ENCODE measurements at places on chromosomes 1 and 21. TPM values are rescaled to one million over a fixed set of nuclear protein-coding genes. Genes with fewer than 3 reads are reported as not detected.

Gene PLEKHM2
- total RNA-seq = 32.7 TPM

Gene FAM72B
- 6.5 TPM for total RNA-seq

Gene TCHH
- not detected for total RNA-seq

Gene OR2T11
- not detected for total RNA-seq

Gene POU3F1
- not detected for total RNA-seq

GRCh38 chr1:145716641-145717345, 2.5 kb upstream of the CD160 start:
- no peak overlapping the region for H3K27ac ChIP-seq
- H3K36me3 ChIP-seq = no peaks in the 10 kb centered on the region
- H3K4me3 ChIP-seq = no peak overlapping the region
- H3K4me1 ChIP-seq = peaks cover 4% of the 10 kb centered on the region

DNA sequence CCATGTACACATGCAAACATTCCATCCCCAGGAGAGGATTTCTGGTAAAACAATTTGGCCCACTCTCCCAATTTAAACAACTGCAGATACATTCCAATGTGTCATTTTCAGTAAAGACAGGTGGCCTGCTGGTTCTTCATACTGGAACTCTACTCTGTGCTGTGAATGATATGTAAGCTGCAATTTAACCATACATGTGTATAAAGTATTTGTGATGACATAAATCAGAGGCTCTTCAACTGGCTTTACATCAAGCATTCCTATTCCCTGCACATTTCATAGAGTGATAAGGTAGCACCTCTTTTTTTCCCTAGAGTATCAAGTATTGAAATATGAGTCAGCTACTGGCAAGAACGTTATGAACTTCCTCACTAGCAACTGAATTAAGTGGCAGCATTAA, 649.5 kb upstream of the ADGRL2 start:
- H3K36me3 ChIP-seq = no peaks in the 10 kb centered on the region
- H3K4me1 ChIP-seq = no peaks in the 10 kb centered on the region
- H3K4me3 ChIP-seq = no peak overlapping the region

DNA sequence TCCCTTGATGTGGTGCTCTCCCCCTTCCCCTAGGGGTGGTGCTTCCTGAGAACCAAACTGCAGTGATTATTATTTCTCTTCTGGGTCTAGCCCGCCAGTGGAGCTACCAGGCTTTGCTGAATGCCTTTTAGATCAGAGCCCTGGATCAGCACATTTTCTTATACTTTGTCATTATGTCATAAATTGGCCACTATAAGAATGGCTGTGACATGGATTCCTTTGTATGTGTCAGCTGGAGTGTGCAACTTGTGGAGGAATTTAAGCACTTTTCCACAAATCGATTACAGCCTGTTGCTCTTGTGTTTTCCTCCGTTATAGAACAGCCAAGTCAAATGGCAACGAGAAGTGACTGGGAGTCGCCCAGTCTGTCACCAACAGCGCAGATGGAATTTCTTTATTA, 273.3 kb downstream of the DUSP10 start:
- H3K4me1 ChIP-seq = no peaks in the 10 kb centered on the region
- H3K27ac ChIP-seq = no peak overlapping the region
- no peaks in the 10 kb centered on the region for H3K36me3 ChIP-seq
- no peak overlapping the region for H3K4me3 ChIP-seq
- no peak for DNase-seq

DNA sequence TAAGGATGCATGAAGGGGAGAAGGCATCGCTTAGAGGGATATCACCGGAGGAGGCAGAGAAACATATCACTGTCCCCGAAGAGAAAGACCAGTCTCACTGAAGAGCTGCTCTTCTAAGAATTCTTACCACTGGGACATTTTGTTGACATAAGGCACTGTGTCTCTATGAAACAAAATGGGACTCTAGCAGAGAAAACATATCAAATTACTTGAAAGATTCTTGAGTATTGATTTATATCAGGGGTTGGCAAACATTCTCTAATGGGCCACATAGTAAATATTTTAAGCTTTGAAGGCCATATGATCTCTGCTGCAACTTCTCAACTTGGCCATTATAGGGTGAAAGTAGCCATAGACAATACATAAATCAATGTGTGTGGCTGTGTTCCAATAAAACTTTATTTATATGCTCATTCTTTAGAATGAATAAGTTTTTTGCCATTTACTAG, 41.0 kb upstream of the GREM2 start:
- no peaks in the 10 kb centered on the region for H3K4me1 ChIP-seq
- no peak overlapping the region for H3K27ac ChIP-seq
- no peak overlapping the region for H3K4me3 ChIP-seq
- H3K36me3 ChIP-seq = no peaks in the 10 kb centered on the region

GRCh38 chr21:41801321-41802197, 34.7 kb upstream of the RIPK4 start:
- H3K27ac ChIP-seq = no peak overlapping the region
- H3K27me3 ChIP-seq = no peaks in the 10 kb centered on the region
- H3K4me1 ChIP-seq = no peaks in the 10 kb centered on the region
- no peaks in the 10 kb centered on the region for H3K36me3 ChIP-seq
- no peak overlapping the region for H3K4me3 ChIP-seq

DNA sequence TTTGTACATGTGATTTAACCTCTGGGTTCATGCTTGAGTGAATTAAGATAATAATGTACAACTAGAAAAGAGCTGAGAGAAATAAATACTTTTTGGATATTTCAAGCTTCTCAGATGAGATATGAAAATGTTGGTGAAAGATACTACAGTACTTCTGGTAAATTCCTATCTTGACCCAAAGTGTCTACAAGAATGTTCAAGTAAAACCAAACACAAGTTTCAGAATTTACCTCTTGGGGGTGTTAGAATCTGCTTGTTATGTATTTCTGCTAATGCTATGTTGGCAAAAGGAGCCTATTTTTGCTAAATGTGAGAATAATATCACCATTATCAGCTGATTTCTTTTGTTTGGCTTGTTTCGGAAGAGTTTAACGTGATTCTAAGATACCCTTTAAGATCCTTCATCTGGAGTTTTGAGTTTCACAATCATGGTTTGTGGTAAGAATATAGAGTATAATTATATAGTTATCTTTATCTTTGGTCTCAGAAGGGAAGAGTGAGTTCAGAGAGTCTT, 388.5 kb downstream of the LMO4 start:
- peaks cover 4% of the 10 kb centered on the region for H3K4me1 ChIP-seq
- H3K4me3 ChIP-seq = no peak overlapping the region
- no peak for DNase-seq
- H3K27me3 ChIP-seq = no peaks in the 10 kb centered on the region

DNA sequence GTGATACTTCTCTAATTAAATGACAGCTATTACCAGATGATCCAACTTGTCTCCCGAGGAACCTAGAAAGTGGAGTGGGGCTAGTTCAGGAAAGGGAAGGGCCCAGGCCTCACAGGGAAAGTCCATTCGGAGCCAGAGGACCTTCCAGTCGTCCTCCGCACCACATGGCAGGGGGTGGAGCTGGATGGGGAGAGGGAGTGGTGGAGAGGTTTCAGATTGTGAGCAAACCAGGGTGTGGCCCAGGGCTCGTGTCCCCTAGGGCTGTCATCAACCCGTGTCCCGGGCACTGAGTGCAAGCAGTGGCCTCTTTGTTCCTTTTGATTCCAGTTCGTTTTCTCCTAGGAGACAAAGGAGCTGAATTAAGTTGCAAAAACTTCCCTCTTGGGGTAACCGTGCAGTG, 114.9 kb downstream of the HUNK start:
- peak; percentile 69 for DNase-seq
- no peak overlapping the region for H3K27ac ChIP-seq
- H3K36me3 ChIP-seq = no peaks in the 10 kb centered on the region
- no peaks in the 10 kb centered on the region for H3K4me1 ChIP-seq
- no peaks in the 10 kb centered on the region for H3K27me3 ChIP-seq

GRCh38 chr1:151408891-151409290, 9.5 kb downstream of the PSMB4 start:
- peaks cover 27% of the 10 kb centered on the region for H3K36me3 ChIP-seq
- H3K27ac ChIP-seq = no peak overlapping the region
- no peak for DNase-seq

- no peaks in the 10 kb centered on the region for H3K36me3 ChIP-seq
- DNase-seq = no peak
- H3K4me3 ChIP-seq = no peak overlapping the region
Measured at GRCh38 chr21:44694776-44695175, 2.2 kb upstream of the KRTAP10-12 start.

DNA sequence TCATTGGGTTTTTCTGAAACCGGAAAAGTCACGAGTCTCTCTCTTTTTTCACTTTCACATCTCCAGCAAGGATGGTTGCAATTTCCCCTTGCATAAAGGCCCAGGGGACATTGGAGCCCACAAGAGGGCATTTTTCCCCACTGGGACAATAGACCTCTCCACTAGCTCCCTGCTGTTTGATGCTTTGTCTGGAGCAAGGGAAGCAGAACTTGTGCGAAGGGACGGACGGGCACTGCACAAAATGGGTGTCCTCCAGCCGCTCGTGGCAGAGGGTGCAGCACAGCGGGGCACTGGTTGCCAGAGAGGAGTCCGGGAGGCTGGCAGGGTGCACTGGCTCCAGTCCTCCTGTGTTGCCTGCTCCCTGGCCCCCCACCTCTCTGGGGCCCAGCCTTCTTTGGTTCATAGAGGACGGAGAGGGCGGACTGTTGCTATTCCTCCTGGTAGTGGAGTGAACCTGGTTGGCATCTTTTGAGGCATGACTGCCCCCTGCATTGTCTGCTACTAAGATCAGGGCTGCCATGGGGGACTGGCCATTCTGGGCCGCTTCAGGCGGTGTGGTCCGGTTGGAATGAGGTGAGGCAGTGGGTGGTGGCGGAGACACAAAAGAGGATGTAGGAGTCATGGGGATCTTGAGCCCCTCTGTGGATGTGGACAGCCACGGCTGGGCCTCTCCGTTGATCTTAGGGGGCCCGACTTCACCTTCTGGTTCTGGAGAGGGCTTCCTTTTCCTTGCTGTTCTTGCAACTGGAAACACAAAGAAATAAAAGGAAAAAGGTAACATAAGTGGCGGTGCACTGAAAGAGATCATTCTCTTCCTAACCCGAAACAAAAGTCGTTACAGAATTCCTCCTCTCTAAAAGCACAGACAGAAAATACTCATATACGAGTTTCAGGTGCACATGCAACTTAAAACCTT, 2.6 kb downstream of the IRF2BP2 start:
- no peaks in the 10 kb centered on the region for H3K36me3 ChIP-seq
- H3K27ac ChIP-seq = peak overlapping the region; percentile 99
- DNase-seq = no peak
- H3K4me3 ChIP-seq = peak overlapping the region; percentile 85
- H3K4me1 ChIP-seq = peaks cover 9% of the 10 kb centered on the region
- H3K27me3 ChIP-seq = no peaks in the 10 kb centered on the region

DNA sequence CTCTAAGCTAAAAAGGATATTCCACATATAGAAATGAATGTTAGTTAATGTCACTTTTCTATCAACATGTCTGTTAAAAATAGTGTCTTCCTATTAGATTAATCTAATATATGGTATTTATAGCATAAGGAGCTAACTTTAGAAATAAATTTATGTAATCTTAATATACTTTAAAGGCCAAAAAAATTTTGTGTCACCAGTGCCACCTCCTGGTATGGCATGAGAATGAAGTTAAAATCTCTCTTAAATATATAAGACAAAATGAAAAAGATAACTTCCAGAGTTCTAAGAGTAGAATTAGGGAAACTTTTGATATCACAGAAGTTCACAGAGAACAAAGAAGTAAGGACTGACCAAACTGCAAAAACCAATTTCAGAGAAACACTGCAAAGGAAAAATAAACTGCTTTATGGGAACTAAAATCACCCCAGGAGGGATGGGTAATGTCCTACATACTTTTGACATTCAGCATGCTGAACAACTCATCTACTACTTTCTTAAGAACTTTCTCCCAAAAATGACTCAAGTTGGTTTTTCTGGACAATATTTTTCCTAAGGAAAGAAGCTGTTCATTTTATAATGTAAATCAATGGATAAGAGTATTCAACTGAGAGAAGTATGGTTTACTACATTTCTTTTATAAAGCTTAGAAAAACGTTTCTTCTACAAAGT, 82.8 kb downstream of the TRIM33 start:
- H3K36me3 ChIP-seq = peaks cover 5% of the 10 kb centered on the region
- H3K27ac ChIP-seq = no peak overlapping the region
- no peaks in the 10 kb centered on the region for H3K4me1 ChIP-seq
- no peak for DNase-seq
- H3K27me3 ChIP-seq = no peaks in the 10 kb centered on the region

GRCh38 chr1:169261884-169262283, 105.7 kb downstream of the NME7 start:
- no peaks in the 10 kb centered on the region for H3K4me1 ChIP-seq
- DNase-seq = no peak
- no peaks in the 10 kb centered on the region for H3K27me3 ChIP-seq

GRCh38 chr21:41733951-41734689, 32.7 kb downstream of the RIPK4 start:
- H3K27me3 ChIP-seq = no peaks in the 10 kb centered on the region
- DNase-seq = no peak
- H3K4me1 ChIP-seq = no peaks in the 10 kb centered on the region

DNA sequence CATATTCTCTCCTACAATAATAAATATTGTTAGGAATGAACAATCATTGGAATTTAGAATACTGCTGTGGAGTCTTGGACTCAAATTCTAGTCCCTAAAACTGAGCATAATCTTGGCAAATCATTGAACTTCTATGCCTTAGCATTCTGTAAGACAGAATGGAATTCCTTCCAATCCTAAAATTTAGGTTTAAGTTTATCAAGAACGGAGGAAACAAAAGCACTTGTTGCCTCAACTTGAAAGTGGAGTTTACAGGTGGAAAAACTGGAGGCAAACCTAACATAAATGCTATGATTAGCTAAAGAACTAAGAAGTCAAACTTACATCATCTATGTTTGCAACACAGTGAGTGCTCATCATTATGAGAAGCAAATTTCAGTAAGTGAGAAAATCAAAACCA, 55.7 kb downstream of the BCL9 start:
- no peak overlapping the region for H3K4me3 ChIP-seq
- H3K36me3 ChIP-seq = no peaks in the 10 kb centered on the region
- H3K4me1 ChIP-seq = peaks cover 6% of the 10 kb centered on the region
- H3K27me3 ChIP-seq = no peaks in the 10 kb centered on the region

DNA sequence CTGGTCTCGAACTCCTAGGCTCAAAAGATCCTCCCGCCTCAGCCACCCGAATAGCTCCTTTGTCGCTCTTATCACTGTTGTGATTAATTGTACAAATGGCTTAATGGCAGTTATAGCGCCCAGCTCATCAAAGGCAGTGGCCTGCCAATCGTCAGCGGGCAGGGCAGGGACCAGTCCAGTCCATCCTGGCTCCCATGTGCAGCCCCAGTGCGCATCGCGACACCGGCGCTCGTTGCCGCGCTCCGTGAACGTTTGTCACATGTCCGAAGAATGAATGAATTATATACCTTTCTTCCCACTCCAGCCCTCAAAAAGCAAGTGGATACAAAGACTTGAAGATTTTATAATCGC, 18.4 kb downstream of the MTX1 start:
- no peaks in the 10 kb centered on the region for H3K36me3 ChIP-seq
- H3K4me3 ChIP-seq = peak overlapping the region; percentile 67
- peak overlapping the region; percentile 89 for H3K27ac ChIP-seq
- peak; percentile 61 for DNase-seq
- peaks cover 10% of the 10 kb centered on the region for H3K4me1 ChIP-seq
- H3K27me3 ChIP-seq = no peaks in the 10 kb centered on the region

All from colonic mucosa (tissue), 4 donors.